ENCODE measurements at places on chromosomes 13 and 19. TPM values are rescaled to one million over a fixed set of nuclear protein-coding genes. Genes with fewer than 3 reads are reported as not detected.

Gene OR7C1
- not detected for total RNA-seq

Gene RNF113B
- total RNA-seq = not detected

Gene C19orf33
- total RNA-seq = not detected

Gene ELSPBP1
- not detected for total RNA-seq

DNA sequence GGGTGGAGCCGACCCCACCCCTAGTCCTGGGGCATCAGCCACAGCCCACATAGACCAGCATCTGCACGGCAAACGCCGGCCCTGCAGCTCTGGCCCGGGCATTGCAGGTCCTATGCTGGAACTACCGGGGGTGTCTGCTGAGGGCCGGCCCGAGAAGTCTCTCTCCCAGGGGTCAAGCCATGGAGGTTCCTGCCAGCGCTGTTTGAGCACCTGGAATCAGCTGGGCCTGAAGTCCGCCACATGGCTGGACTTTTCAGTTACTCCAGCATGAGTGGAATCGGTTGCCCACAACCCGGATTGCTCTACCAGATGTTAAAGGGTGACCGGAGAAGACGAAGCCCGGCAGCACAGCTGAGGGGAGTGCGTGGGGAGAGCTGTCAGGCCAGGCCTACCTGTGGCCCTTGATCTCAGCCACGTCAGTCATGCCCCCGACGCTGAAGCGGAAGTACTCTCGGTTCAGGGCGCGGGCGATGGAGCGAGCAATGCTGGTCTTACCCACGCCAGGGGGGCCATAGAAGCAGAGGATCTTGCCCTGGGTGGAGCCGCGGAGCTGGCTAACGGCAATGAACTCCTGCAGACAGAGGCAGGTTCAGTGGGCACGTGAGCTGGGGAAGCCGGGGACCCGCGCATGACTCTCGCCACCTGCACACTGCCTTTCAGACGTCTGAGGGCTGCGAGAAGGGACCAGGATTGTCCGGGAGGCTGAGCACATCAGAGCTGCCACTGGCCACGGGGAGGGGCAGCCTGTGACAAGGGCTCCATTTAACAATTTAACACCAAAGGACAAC, 8.7 kb downstream of the RPL36 start:
- DNase-seq = no peak
- H3K4me1 ChIP-seq = no peaks in the 10 kb centered on the region
- H3K27me3 ChIP-seq = no peaks in the 10 kb centered on the region
- no peak overlapping the region for H3K27ac ChIP-seq
- H3K36me3 ChIP-seq = peaks cover 76% of the 10 kb centered on the region

DNA sequence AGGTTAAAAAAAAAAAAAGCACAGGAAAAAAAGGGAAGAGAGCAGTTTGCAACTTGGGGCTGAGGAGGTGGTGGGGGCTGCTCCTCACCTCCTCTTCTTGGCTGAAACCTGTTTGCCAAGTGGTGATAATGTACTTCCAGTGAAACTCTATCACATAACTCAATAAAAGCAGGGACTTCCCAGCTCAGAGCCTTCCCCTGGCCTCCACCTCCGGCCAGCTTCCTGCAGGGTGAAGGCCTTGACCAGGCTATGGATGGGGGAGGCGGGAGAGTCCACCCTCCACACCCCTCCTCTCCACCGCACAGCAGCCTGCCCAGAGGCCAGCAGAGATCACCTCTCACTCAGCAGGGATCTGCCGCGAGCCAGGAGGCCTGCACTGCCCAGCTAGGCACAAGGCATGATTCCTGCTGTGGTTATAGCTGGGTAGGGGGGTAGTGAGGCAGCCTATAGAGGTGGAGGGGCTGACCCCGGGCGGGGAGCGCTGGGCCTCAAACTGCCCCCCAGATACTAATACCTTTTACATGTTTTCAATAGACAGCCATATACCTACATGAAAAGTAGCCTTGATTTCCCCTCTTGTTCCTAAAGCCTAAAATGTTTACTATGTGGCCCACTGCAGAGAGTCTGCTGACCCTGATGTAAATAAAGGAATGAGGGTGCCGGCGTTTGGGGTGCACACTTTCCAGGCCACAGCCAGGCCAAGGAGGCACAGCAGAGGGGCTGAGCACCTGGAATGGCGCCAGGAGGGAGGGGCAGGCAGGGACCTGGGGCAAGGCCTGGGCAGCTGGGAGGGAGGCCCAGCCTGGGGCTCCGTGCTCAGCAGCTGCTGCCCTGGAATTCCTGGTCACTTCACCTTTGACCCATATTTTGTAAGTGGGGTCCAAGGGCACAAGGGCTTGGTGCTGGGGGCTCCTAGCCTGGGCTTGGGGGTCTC, 10.3 kb downstream of the ZNF787 start:
- H3K4me3 ChIP-seq = no peak overlapping the region
- no peaks in the 10 kb centered on the region for H3K4me1 ChIP-seq
- no peak overlapping the region for H3K27ac ChIP-seq
- no peaks in the 10 kb centered on the region for H3K27me3 ChIP-seq
- no peak for DNase-seq
- H3K36me3 ChIP-seq = peaks cover 33% of the 10 kb centered on the region

DNA sequence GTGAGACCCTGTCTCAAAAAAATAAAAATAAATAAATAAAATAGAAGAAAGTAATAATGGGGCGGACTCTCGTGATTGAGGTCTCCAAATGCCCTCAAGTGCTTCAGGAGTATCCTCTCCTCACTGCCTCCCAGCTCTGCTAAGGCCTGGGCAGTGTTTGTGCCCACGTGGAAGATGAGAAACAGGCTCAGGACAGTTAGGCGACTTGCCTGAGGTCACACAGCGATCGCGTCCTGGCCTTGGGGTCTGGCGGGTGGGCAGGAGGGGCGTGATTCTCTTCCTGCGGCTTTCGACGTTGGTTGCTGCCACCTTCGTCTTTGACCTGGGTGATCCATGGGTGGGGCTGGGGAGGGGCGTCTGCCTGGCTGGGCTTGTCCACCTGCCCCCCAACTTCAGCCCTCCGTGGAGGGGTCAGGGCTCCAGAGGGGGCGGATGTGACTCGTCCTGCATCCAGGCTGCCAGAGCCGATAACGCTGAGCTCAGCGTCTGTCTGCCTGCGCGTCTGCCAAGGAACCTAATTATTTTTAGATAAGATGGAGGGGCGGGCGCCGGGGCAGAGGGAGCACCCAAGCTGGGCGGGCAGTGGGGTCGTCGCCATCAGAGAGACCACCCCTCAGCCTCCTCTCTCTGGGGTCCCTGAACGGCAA, 56.9 kb downstream of the NFIC start:
- no peaks in the 10 kb centered on the region for H3K27me3 ChIP-seq
- H3K4me3 ChIP-seq = no peak overlapping the region
- peaks cover 44% of the 10 kb centered on the region for H3K36me3 ChIP-seq
- DNase-seq = no peak
- H3K27ac ChIP-seq = no peak overlapping the region
- no peaks in the 10 kb centered on the region for H3K4me1 ChIP-seq

GRCh38 chr13:31747966-31748365, 8.6 kb downstream of the RXFP2 start:
- no peaks in the 10 kb centered on the region for H3K36me3 ChIP-seq
- peaks cover 24% of the 10 kb centered on the region for H3K4me1 ChIP-seq
- no peak overlapping the region for H3K4me3 ChIP-seq
- no peaks in the 10 kb centered on the region for H3K27me3 ChIP-seq
- no peak for DNase-seq
- H3K27ac ChIP-seq = no peak overlapping the region

DNA sequence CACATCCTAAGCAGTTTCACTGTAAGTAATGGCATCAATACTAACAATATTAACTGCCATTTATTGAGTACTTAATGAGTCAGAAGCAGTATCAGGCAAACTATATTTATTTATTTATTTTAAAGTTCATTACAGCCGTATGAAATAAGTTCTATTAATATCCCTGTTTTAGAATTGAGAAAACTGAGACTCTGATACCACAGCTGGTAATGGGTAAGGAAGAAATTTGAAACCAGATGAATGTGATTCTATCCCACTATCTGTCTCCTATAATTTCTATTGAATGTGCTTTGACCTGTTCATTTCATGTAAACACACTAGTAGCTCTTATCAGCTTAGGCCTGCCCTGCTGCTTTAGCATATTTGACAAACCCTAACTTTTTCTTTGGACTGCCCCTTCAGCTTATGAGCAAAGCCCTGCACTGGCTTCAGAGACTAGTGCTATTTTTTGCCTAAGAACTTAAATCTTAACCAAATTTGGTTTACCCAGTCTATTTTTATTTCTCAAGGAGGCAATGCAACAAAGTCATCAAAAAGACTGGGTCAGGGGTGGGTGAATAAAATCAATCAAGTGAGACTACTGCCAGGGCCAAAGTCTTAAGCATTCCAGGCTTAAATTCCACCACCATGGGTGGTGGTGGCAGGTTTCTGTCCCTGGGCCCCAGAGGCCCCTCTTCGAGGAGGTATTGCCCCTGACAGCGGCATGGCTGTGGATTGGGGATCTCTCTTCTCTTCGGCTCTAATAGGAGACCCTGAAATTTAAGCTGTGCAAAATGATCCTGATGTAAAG, 143.4 kb downstream of the DLEU7 start:
- H3K36me3 ChIP-seq = no peaks in the 10 kb centered on the region
- DNase-seq = no peak
- no peak overlapping the region for H3K4me3 ChIP-seq
- no peak overlapping the region for H3K27ac ChIP-seq
- H3K27me3 ChIP-seq = no peaks in the 10 kb centered on the region
- peaks cover 9% of the 10 kb centered on the region for H3K4me1 ChIP-seq

GRCh38 chr19:12782424-12783290, 7.3 kb upstream of the HOOK2 start:
- no peaks in the 10 kb centered on the region for H3K27me3 ChIP-seq
- peak; percentile 91 for DNase-seq
- no peaks in the 10 kb centered on the region for H3K36me3 ChIP-seq
- peak overlapping the region; percentile 77 for H3K27ac ChIP-seq
- peaks cover 76% of the 10 kb centered on the region for H3K4me1 ChIP-seq
